ENCODE measurements at places on chromosomes 5 and 9.
A peak's percentile ranks its signal among the peaks of the same experiment; 100 is the strongest.

DNA sequence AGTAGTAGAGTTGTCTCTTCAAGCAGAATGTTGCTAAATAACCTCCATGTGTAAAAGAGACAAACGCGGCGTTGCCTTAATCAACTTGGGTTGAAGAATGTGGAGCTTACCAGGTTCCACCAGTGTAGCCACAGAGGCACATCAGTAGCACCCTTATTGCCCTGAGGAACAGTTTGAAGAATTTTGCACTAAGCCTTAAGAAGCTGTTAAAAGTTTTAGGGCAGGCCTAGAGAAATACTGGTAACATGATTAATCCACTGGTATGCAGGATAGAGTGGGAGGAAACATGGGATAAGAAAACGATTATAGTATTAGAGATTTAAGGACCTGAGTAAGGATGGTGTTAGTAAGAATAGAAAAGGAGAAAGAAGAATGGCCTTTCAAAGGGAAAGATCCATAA is 100.6 kb downstream of the ZCCHC7 start:
- DNase-seq: no peak

DNA sequence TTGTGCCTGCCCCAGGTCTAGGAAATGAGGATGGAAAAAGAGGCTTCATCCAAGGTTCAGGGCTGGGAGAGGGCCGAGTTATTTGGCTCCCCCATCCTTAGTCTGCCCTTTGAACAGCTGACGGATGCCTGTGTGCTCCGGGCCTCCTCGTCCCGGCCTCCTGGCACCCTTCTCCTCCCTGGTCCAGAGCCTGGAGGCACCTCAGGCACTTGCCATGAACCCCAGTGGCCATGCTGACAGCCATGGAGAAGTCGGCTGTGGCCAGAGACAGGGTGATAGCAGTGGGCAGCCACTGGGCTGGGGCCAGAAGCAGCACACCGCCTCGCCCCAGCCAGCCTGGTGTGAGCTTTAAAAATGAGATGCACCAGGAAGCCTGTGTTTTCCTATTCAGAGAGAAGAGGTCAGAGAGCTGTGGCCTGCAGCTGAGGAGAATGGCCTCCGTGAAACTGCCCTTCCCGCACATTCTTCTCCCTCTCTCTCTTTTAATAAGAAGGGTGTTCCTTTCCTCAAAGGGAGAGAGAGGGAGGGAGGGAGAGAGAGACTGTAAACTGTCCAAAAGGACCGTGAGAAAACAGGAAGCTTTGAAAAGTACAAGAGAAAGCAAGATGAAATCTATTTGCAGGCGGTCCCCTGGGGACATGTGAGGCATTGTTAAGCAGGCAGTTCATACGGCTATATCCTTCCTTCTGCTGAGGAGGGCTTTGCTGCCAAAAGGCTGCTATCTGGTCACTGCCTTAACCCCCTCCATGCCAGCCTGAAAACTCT is 55.3 kb downstream of the ZNF366 start:
- no peak for DNase-seq

- DNase-seq: no peak
Measured at GRCh38 chr5:16549491-16550206, 67.1 kb downstream of the RETREG1 start.

- no peak for DNase-seq
Measured at GRCh38 chr9:84385386-84386040, 45.0 kb upstream of the SLC28A3 start.

GRCh38 chr9:131160416-131161112 is 35.2 kb downstream of the NUP214 start:
- peak; percentile 55 for DNase-seq

DNA sequence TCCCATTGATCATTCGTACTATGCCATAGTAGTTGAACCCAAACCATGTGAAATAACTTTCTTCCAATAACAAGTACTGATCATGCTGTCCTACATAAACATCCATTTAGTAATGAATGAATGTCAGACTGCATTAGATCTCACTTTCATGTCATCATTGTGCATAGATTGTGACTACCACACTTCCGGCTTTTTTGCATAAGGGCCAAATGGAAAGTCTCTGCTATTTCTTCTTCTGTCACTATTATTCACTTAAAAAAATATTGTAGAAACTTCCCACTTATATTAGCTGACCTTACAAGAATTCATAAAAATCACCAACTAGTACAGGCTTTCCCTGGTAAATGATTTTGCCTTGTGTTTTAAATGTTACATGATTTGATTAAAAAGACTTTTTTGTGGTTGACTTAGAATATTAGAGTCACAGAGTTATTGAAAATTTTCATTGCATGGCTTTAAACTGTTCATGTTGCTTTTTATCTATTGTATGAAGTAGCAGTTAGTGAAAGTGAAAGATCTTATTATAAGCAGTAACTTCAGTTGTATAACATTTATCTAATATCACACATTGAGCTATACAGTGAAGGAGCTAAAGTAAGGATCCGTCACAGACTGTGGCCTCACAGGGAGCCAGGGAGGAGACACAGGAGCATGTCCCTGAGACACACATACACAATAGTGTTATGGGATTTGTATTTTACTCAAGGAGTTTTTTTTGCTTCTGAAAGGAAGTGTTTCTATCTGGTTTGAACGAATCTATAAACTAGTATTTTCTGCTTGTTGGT is 33.9 kb downstream of the LMNB1 start:
- no peak for DNase-seq

DNA sequence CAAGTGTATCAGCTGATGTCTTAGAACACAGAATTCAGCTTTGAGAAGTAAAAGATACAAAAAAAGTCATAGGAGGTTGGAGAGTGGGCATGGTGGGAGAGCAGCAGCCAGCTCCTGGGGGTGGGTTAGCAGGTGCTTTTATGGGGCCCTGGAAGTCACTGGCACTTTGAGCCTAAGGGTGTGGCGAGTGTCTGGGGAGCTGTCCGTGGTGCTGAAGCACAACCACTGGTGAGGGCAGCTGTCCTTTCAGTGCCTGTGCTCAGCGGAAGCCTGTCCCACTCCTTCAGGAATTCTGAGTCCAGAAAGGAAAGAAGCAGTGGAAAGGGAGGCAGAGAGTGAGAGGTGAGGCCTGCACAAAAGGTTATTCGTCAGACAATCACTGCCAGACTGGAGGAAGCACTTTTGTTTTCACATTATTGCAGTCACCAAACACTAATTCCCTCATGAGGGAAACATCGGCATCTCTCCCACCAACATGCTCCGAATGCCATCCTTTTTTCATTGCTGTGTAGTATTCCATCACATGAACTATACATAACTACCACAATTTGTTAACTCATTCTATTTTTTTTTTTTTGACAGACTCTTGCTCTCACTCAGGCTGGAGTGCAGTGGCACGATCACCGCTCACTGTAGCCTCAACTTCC is 59.4 kb upstream of the RAPGEF1 start:
- DNase-seq: peak; percentile 49

DNA sequence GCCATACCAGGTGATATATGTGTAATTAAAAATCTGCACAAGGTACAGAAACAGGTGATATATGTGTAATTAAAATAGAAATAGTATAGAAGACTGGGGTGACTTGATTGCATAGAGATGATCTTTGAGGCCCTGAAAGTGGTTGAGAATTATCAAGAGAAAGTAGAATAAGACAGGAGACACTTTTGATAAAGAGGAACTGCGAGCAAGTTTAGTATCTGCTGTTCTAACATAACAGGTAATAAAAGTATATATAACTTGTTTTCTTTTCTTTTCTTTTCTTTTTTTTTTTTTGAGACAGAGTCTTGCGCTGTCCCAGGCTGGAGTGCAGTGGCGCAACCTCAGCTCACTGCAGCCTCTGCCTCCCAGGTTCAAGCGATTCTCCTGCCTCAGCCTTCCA is 5.4 kb downstream of the SNX2 start:
- no peak for DNase-seq

DNA sequence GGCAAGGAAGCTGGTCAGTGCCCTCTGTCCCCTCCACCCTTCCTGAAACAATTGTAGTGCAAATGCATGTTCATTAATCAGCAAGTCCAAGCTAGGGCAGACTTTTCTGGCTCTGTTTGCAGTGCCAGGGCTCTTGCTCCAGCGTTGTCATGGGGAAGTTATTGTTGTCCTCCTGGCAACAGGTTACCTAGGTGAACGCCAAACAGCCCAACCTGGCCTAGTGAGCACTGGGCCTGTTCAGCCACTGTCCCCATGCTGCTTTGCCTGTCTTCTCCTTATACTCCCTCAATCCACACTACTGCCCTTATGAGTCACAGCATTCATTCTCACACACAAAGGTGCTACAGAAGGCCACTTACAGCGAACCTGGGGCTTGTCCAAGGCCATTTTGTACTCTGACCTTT is 34.5 kb upstream of the GLIS3 start:
- DNase-seq: peak; percentile 46

- no peak for DNase-seq
Measured at GRCh38 chr5:114324282-114324681, 37.6 kb upstream of the KCNN2 start.

DNA sequence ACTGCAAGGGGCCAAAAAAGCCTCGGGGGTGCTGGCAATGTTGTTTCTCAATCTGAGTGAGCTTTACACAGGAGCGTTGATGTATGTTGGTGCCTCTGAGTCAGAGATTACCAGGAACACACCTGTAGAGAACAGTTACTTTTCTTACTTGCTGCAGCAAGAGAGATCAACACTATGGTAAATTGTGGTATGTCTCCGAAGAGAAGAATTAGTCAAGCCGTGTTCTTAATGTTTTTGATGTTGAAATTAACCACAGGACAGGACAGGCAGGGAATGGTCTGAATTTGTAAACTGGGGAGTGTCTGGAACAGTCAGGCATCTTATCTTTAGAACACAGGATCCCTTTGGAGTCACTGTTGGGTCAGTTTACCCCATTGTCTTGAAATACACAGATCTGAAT is 285.7 kb downstream of the DNAH5 start:
- no peak for DNase-seq

DNA sequence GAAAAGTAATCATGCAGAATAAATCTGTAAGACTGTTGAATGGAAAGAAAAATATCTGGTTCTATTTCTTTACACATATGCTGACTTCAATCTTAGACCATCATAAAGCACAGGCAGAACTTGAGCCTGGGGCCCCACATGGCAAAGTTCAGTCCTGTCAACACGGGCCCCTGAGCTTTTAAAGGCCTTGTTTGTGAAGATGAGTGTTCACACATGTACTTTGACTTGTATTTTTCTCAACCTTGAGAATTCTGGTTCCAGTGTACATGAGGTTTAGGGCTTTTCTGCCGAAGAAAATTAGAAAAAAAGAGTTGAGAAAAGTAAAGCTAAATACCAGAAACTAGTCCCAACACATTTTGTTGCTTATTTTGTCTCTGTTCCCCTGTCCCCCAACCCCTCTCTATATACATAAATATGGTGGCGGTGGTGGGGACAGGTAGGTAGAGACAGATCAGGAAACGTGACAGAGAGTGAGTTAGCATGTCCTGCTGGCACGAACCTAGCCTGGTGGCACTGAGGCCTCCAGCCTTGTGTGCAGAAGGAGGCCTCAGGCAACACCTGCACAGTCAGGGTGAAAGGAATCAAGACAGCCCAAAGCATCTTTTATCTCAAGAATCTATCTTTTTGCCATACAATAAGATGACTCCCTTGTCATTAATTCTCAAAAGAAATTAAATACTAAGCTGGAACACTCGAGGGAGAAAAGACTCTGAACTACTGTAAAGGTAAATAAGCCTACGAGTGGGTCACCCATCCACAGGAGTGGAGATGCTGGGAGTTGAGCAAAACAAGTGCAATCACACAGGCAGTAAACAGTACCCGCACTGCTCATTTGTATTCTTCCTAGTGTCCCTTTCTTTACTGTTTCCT is 22.9 kb downstream of the LIFR start:
- DNase-seq: no peak
